ENCODE measurements at places on chromosomes 3 and 15.

DNA sequence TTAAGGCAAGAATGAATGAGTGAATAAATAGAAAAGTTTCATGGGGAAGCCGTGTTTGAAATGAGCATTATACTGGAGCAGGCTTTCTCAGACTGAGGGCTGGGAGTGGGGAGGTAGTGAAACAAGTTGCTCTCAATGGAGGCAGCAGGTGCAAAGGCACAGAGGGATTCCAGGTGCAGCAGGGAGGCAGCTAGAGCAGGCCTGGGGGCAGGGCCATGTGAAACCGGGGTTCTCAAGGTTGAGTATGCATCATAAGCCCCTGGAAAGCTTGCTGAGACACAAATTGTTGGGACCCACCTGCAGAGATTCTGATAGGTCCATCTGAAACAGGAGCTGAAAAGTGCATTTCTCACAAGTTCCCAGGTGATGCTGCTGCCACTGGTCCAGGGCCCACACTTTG, 45.3 kb downstream of the BFSP2 start:
- no peak for DNase-seq

- no peak for DNase-seq
Measured at GRCh38 chr3:88221726-88222125, 72.0 kb downstream of the C3orf38 start.

- DNase-seq, result no peak
Measured at GRCh38 chr3:122253581-122253980, 70.1 kb downstream of the CASR start.

- DNase-seq, result no peak
Measured at GRCh38 chr3:156976933-156977332, 150.8 kb downstream of the LEKR1 start.

DNA sequence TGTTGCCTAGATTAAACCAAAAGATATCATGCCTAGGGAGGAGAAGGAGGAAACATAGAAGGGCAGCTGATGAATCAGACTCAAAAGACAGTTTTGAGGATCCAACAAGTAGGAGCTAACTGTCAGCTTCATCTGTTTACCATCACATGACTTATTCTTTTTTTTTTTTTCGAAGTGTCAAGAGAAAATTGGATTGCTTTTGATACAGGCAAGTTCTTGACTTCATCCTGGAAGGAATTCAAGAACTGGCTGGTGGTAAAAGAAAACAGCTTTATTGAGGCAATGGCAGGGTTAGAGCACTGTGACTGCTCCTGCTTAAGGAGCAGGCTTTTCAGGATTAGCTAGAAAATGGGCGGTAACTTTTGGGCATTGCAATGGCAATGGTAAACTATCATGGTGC, 227.5 kb upstream of the KCNMB2 start:
- no peak for DNase-seq

- DNase-seq, result peak; percentile 28
Measured at GRCh38 chr3:187777331-187777941, 32.2 kb upstream of the BCL6 start.

DNA sequence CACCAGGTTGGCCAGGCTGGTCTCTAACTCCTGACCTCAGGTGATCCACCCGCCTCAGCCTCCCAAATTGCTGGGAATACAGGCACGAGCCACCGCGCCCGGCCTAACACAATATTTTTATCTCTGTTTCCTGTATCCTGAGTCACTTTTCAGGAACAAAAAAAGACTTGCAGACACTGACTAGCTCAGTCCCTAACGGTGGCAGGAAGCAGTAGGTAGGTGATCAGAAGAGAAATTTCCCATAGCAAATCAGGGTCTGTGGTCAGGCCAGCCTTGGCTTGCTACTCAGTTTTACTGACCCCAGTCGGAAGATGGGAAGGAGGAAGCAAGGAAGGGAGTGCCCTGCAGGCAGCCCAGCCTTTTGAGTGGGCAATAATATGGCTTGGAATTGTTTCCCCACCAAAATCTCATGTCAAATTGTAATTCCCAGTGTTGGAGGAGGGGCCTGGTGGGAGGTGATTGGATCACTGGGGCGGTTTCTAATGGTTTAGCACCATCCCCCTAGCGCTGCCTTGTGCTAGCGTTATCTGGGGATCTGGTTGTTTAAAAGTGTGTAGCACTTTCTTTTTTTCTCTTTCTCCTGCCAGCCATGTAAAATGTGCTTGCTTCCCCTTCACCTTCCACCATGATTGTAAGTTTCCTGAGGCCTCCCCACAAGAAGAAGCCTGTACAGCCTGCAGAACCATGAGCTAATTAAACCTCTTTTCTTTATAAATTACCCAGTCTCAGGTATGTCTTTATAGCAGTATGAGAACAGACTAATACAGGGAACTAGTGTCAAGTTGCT, 19.5 kb upstream of the CDCP1 start:
- DNase-seq, result no peak

- DNase-seq, result no peak
Measured at GRCh38 chr3:27200721-27201489, 168.3 kb downstream of the NEK10 start.

- DNase-seq, result no peak
Measured at GRCh38 chr3:111035316-111035715, 36.3 kb upstream of the NECTIN3 start.

DNA sequence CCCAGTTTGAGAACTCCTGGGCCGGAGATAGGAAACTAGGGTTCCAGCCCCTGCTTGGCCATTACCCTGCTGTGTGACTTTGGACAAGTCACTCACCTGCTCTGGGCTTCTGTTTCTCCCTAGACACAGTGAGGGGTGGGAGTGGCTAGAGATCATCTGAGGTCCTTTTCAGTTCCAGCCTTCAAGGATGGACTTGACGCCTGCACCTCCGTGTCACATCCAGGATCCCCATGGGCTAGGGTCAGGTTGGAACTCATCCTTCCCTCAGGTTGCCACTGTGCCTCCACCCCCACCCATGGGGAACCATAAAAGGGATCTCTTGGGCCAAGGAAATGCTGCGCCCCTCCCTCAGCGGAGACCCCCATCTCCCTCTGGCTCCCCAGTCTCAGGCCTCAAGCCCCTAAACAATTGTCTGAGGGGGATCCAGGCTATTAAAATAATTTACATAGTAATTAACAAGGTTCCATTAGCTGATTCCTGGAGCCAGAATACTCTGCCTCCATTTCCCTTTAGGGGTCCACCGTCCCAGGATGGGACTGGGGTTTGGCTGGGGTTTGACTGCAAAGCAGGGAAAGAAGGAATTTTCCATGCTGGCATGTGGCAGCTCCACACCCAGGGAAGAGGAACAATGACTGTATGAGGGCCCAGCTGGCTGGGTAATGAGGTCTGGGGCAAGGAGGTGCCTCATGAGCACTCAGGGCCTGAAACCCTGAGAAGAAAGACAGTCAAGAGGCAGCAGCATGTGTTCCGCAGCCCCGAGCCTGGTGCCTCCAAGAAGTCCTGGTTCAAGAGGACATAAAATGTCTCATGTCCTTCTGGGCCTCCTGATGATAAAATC, 177.7 kb downstream of the SMAD6 start:
- no peak for DNase-seq

- DNase-seq, result peak; percentile 36
Measured at GRCh38 chr3:195522254-195523023, 20.7 kb downstream of the PPP1R2 start.

GRCh38 chr3:49930922-49931321, 1.3 kb upstream of the MON1A start:
- DNase-seq, result peak; percentile 10

DNA sequence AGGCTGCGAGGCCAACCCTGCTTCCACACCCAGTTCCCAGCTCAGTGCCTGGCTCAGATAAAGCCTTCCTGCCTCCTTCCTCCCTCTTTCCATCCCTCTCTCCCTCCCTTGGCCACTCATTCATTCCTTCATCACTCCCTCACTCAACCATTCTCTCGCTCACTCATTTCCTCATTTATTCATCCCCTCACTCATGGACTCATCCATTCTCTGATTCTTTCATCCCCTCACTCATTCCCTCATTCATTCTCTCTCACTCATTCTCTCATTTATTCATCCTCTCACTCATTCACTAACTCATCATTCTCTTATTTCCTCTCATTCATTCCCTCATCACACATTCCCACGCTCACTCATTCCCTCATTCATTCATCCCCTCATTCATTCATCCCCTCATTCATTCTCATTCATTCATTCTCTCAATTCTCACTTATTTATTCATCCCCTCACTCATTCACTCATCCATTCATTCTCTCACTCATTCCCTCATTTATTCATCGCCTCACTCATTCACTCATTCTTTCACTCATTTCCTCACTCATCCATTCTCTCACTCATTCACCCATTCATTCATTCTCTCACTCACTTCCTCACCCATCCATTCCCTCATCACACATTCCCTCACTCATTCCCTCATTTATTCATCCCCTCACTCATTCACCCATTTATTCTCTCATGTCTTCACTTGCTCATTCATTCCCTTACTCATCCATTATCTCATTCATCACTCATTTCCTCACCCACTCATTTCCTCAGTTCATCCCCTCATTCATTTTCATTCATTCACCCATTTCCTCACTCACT, 13.2 kb downstream of the ABTB1 start:
- DNase-seq, result no peak

DNA sequence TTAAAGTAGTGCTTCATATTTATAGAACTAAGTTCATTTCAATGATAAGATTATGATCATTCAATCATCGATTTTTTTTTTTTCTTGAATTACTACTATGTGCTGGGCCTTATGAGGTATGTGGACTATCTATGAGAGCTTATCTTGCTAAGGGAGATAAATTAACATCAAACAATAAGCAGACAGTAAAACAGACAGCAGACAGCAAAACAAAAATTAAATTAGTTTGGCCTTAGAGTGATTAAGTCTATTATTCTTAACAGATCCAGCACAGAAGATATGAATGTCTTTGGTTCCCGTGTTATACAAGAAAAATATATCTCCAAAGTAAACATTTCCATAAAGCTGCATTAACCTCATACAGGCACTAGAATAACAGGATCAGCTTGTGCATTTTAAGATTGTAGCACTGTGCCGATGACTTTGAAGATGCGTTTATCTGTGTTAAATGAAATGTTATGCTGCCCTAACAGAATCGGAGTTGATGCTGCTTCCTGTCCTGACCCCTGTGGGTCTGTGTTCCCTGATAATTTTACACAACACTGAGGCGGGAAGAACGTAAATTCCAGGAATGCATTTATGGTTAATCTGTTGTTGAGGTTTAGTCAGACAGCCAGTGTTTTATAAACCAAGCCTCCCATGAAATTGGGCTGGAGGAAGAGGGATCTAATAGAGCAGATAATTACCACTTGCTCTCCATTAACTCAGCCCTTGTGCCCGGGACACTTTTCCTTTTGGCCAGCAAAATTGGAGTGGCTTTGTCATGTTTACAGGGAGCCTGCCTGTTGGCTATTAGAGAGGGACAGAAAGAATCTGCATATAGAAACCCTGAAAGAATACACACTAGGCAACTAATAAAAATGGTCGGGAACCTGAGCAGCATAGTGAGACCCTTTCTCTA, 80.8 kb downstream of the GHSR start:
- peak; percentile 35 for DNase-seq

DNA sequence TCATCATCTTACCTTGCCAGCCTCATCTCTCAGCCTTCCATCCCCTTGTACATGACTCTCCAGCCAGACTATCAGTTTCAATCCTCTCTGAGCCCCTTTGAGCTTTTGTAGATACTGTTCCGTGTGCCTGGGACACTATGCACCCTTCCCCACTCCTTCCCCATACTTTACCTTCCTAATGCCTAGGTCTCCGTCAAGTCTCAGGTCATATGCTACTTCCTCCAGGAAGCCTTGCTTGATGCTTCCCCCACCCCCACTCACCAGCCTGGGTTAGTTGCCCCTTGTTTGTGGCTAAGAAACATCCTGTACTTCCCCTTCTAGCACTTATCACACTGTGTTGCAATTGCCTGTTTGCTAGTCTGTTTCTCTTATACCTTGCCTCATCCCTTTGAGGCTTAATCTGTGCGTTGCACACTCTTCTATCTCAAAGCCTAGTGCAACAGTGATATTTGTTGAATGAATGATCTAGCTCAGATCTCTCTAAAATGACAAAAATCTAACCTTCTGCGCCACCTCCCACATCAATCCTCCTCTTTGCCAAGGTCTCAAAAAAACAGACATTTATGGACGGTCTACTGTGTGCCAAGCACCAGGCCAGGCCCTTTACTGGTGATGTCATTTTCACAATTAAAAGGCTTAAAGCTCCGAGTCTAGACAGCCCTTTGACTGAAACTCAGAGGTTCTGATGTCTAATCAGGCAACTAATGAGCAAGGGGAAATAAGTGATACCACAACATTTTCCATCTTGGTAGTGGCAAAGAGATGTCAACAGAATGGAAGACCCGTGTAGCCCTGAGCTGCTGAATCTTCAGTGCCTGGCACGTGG, 6.5 kb upstream of the USP3 start:
- DNase-seq, result no peak

DNA sequence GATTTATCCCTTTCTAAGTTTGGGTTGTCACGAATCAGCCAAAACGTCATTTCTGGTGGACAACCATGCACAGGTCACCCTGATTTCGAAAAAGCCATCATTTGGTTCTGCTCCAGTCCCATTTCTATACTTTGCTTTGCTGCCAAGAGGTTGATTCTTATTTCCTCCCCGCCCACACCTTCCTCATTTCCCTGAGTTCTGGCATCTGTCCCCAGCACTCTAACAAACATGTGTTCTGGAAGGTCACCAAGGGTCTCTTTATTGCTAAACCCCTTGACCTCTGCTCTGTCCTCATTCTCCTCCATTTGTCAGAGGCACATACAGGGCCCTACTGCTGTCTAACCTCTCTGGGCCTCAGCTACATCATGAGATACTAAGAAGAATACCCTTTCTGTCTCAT, 36.4 kb upstream of the PTPRG start:
- DNase-seq, result no peak

DNA sequence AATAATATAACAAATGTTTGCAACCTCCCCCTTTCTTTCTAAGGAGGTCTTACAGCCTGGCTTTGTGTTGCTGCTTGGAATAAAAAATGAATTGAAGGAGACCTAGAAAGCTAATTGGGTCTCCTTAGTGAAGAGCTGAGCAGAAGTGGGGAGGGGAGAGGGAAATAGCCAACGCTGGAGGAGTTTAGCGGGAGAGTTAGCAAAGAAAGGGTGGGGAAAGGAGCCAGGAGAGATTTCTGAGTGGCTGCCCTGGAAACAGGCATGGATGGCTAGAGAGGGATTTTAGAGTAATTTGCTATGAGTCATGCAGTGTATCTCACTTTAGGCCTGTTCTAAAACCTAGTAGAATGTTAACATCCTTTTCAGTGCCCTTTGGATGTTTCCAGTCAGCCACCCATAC, 45.2 kb upstream of the PFN2 start:
- DNase-seq, result peak; percentile 18

DNA sequence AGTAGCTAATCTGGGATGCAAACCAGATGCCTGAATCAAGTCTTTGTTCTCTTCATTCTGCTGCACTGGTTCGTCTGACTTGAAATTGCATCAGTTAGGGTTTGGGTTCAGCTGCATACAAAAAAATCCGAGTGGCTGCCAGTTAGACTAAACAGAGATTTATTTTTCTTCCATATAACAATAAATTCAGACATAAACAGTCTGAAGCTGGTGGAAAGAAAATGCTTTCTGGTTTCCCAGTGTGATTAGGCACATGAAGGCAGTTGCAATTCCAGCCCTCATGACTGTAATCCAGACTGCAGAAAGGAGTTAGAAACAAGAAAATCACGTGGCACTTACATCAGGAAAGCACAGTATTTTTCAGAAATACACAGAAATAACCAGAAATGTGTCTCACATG, 930.7 kb downstream of the MCTP2 start:
- DNase-seq, result no peak

GRCh38 chr3:149180057-149180573, 41.5 kb downstream of the CP start:
- peak; percentile 95 for DNase-seq

- no peak for DNase-seq
Measured at GRCh38 chr15:36874930-36875329, 225.4 kb downstream of the MEIS2 start.

GRCh38 chr3:170007031-170007663, 30.6 kb upstream of the GPR160 start:
- peak; percentile 27 for DNase-seq

- DNase-seq, result peak; percentile 77
Measured at GRCh38 chr15:98671060-98672008, 23.0 kb downstream of the IGF1R start.

Data from fibroblast of skin of scalp (primary cell).